Activated CD4-positive, alpha-beta T cell treated with anti-CD3 and anti-CD28 coated beads, Interleukin-10, Interleukin-2, amounts not matched to agents 100 ng/mL and 50 ng/mL, durations not matched to agents 16 hours and 8 hours (primary cell): ENCODE measurements at places on chromosomes 5 and 9.

GRCh38 chr5:13957032-13957645 lies 12.7 kb upstream of the DNAH5 start:
- peak; percentile 19 for DNase-seq

DNA sequence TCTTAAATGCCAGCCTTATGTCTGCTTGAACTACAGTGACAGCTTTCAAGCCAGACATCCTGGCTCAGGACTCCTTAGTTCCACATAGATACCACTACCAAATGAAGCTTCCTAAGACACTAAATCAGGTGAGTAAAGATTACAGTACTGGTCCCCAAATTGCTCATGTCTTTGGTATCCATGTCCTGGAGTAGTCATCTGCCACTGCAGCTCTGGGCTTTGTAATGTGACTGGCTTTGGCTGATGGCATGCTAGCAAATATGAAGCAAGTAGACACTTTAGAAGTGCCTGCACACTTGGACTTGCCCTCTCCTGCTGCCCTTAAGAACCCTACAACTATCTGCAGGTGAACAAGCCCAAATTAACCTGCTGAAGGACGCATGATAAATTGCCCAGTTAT lies 334.9 kb downstream of the BNC2 start:
- no peak for DNase-seq

- no peak for DNase-seq
These were observed 104.3 kb upstream of the PITX1 start for GRCh38 chr5:135138116-135138850.

DNA sequence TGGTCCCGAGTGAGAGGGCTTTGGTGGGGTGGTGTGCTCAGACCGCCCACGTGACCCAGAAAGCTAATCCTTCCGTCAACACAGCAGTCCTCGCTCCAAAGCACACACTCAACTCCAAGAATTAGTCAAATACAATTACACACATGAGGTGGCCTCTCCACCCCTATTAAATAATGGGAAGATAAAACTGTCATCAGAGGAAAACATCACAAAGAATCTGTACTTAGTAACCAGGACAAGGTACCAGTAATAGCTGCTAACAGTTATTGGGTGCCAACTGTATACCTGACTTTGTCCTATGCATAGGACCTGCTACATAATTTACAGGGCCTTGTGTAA lies 222.8 kb downstream of the HSPA4 start:
- DNase-seq: no peak

- no peak for DNase-seq
These were observed 97.2 kb downstream of the TRIO start for GRCh38 chr5:14240359-14240758.

DNA sequence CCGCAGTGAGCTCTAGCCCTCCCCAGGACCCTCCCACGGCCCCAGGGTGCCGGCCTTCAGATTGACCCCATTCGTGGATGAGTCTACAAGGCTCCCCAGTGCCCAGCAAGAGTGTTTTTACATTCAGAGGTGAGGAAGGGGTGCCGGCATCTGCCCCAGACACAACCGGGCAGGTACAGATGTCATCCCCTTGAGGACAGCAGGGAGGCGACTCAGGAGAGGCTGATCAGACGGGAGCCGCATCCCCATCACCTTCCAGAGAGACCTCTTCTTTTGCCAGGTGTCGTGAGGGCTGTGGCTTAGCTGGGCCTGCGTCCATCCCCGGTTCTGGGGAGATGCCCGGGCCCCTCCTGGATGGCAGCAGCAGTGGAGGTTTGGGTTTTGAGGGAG lies 4.3 kb upstream of the LRRC14B start:
- DNase-seq: no peak

DNA sequence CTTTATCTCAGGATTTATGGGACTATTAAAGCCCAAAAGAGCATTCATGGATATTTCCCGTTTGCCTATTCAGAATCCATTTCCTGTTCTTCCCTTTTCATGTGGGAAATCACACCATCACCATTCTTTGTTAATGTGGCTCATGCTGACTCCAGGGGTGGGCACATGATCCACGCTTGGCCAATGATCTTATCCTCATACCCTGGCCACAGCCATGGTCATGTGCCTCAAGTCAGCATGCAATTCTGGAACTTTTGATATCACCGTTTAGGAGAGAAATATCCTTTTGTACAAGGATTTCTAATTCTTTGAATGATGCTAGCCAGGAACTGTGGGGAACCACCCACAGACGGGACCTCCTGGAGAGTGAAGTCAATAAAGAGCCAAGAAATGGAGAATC lies 272.2 kb downstream of the PRELID2 start:
- no peak for DNase-seq

DNA sequence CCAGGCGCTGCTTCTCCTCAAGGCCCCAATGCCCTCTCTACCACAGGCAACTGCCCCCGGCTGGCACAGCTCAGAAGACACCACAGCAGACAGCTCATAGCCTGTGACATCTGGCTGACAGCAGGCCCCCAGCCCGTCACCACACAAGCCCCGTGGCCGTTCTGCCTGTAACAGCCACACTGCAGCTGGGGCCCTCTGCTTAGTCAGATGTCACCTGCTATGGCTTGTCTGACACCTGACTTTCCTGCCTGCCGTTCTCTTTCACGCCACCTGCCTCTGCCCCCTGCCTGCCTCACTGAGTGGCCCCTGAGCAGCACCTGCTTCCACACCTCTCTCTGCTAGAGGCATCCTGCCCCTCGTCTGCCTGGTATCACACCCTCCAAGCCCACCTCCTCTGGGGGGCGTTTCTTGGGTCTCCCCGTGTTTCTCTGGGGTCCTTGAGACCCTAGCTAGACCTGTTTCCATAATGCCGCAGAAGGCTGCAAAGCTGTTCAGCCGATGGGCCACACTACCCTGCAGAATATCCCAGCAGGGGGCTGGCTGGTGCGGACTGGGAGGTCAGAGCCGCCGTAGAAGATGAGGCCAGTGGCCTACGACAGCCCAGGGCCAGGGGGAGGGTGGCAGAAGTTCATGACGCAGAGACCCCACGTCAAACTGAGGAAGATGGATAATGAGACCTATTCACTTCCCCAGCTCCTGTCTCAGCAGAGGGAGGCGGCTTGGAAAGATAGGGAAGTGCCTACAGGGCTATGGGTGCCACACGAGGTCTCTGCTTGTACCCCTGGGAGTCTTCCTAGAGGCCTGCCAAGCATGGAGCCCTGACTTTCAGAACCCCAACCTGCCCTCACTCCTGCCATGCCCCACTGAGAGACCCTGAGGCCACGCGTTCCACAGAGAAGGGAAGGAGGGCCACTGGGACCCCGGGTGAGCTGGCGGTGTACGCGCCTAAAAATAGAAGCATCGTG lies 95.1 kb downstream of the ZNF354C start:
- DNase-seq: no peak

- DNase-seq: no peak
These were observed 56.3 kb downstream of the STX17 start for GRCh38 chr9:99962680-99963261.

GRCh38 chr9:1598270-1598669 lies 416.9 kb upstream of the SMARCA2 start:
- no peak for DNase-seq

GRCh38 chr9:130193531-130194377 lies 21.6 kb downstream of the NCS1 start:
- DNase-seq: no peak

GRCh38 chr5:127229185-127229889 lies 61.3 kb upstream of the MEGF10 start:
- peak; percentile 44 for DNase-seq

GRCh38 chr5:62287237-62287636 lies 18.8 kb upstream of the KIF2A start:
- DNase-seq: peak; percentile 44

DNA sequence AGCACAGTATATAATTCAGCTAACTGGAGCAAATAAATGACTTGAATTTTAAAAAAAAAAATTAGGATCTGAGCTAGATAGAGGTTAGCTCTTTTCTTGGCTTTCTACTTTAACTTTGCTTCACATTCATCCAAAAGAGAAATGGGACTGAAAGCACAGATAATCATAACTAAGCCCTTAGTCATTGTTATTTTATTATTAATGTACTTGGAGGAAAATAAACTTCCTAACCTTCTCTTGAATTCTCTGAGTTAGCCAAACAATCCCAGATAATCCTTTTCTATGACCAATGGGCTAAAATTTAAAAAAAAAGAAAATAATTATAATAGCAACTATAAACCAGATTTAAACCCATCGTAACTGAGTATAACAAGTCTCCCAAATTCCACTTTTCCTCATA lies 57.6 kb upstream of the RASA1 start:
- no peak for DNase-seq

DNA sequence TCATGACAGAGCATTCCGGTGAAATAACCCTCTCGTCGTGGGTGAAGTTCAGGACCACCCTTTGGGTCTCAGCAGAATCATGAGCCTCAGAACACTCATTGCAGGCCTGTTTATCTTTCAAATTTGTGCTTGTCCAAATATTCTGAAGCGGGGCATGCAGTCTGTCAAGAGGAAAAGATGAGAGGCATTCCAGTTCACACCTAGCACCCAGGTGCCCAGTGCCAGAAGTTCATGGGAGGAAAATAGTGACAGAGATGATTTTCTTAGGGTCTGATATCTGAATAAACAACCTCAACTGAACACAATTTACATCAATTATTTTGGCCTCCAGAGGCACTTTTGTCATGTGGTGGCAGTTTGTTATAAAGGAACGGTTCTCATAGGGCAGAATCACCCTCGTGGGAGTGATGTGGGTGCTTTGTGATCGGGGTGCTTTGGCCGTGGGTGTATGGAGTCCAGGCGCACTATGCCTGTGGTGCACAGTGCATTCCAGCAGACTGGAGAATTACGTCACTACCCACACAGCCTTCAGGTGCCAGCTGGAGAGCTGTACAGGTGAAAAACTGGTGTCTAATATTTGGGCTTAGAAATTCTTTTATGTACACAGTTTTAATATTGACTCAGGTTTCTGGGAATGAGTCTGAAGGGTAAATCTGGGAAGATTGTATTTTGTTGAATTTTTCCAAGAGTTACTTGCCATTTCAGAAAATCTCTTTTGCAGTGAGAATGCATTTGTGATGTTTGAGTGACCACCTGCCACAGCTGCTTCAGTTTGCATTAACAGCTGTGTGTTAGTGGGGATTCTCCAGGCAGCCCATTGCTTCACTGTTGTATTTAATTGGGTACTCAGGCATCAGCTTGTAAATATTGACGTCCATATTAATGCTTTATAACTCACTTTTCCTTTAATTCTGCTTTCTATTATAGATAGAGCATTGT lies 289.3 kb downstream of the FANCC start:
- DNase-seq: no peak

GRCh38 chr5:156456857-156457256 lies 129.9 kb downstream of the SGCD start:
- no peak for DNase-seq

DNA sequence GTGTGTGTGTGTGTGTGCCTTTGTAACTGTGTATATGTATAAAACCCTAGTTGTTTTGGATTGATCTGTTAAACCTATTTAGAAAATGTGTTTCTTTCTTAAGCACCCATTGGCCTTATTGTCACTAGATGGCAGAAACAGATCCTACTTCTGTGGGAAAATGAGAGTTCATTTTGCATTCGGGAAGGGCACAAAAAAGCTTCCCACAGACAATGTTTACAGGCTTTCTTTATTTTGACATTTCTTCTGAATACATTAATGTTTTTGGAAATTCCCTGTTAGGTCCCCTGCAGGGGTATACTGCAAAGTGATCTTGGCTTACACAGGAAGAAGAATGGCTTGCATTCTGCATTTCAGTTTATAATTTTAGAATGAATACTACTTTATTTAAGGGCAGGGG lies 481.8 kb upstream of the ARRDC3 start:
- no peak for DNase-seq

- no peak for DNase-seq
These were observed 39.3 kb downstream of the CEP72 start for GRCh38 chr5:651296-652022.

DNA sequence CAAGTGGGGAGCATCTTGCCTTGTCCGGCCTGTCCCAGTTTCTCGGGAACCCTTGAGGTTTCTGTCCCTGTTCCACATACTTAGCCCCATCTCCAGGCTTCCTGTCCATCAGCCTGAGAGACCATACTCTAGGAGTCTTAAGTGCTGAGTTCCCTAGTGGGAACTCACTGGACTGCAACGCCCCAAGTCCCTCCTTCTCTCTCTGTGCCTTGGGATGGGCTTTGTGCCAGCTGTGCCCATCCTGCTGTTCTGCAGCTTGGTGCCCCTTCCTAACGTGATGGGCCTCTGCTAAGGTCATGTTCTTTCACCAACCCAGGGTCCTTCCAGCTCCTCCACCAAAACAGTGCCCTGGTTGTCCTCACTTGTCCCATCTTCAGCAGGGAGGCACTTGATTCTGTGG lies 222.3 kb upstream of the ANKRD55 start:
- DNase-seq: no peak

- DNase-seq: no peak
These were observed 27.3 kb upstream of the IL17B start for GRCh38 chr5:149406203-149406978.

GRCh38 chr9:128146591-128147120 lies 2.6 kb upstream of the LCN2 start:
- DNase-seq: no peak

GRCh38 chr9:81321551-81321950 lies 367.8 kb downstream of the TLE1 start:
- DNase-seq: no peak

DNA sequence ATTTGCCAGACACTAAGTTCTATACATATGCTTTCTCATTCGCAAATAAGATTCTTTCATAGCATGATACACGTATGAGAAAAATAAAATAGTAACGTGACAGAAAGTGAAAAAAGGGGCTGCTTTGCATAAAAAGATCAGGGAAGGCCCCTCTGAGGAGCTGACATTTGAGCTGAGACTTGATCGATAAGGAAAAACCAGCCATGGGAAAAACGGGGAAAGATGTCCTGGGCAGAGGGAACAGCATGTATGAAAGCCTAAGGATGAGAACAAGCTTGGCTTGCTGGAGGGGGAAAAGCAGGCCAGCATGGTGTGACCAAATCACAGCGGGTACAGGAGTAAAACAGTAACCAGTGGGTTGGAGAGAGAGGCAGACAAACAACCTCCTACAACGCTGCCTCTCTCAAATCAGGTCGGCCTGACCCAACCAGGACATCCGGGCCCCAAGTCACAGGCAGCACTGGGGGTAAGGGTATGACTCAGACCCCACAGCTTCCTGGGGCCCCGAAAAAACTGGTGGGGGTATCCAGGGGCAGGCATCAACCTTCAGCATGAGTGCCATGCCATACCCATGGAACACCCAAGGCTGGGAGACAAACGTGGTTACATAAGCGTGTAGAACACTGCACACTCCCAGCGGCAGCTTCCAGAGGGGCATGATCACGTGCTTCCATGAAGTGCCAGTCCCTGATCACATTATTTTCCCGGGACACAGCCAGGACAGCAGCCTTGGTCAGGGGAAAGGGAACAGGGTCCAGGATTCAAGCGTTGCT lies 2.2 kb downstream of the TNIP1 start:
- DNase-seq: peak; percentile 94

DNA sequence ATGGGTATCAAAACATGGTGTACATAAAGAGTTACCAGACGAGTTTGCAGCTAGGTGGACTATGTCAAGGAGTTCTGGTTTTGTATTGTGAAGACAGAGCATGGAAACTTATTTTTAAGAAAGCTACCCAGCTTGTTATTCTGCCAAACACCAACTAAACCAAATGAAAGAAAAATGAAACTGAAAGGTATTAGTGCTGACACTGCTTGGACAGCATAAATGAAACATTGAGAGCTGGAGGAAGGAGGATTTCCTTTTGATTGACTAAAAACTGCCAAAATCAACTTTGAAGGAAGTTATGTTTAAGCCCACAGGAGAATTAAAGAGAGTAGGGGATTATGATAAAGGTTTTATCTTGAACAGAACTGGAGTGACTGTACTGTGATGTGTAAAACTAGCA lies 766.2 kb downstream of the PTPRD start:
- DNase-seq: peak; percentile 1
